Forelimb muscle (tissue), 1 donor: ENCODE measurements at places on chromosomes 6 and 20.

- DNase-seq, result no peak
Measured at GRCh38 chr20:1242530-1242929, 16.7 kb downstream of the RAD21L1 start.

DNA sequence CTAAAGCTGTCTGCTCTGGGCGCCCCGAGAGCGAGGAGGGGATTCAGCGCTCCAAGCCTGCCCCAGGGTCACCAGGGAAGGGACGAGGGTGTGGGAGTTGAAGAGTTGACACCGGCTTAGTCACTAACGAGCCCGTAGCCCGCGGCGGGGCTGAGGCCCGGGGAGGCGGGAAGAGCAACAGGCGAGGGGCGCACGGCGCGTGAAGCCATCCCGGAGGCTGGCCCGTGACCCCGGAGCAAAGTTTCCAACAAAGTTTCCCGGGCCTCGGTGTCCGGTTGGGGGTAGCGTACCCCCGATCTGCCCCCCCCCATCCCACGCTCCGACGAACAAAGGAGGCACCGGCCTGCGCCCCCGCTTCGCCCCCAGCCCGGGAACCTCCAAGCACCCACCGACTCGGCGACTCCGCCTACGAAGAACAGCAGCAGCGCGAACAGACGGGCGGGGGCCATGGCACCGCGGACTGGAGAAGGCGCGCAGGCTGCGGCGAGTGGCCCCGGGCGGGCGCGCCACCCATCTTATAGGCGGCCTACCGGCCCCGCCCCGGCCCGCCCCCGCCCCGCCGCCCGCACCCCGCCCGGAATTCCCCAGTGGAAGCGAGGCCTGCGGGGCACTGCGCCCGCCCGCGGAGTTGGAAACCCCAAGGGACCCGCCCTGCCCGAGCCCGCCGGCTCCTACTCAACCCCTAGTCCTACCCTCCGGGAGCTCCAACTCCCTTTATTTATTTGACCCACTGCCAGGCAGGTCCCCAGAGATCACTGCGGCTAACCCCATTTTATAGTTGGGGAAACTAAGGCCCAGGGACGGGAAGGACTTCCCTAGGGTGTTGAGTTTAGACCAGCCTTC, at the start of gene SDC4:
TSS of gene SDC4 (minus strand) at position 489 of the 843 bp plus-strand sequence. CDS start at position 449, 40 bp downstream.
- DNase-seq, result no peak

- DNase-seq, result peak; percentile 78
Measured at GRCh38 chr6:152648105-152648504, 10.9 kb upstream of the SYNE1 start.

GRCh38 chr6:140364916-140365315, 990.5 kb upstream of the CITED2 start:
- no peak for DNase-seq

GRCh38 chr6:124099520-124099919, 295.9 kb downstream of the NKAIN2 start:
- no peak for DNase-seq

GRCh38 chr20:35652641-35653429, 11.9 kb downstream of the CPNE1 start:
- DNase-seq, result no peak

- no peak for DNase-seq
Measured at GRCh38 chr6:166908811-166909210, 47.5 kb downstream of the RNASET2 start.

DNA sequence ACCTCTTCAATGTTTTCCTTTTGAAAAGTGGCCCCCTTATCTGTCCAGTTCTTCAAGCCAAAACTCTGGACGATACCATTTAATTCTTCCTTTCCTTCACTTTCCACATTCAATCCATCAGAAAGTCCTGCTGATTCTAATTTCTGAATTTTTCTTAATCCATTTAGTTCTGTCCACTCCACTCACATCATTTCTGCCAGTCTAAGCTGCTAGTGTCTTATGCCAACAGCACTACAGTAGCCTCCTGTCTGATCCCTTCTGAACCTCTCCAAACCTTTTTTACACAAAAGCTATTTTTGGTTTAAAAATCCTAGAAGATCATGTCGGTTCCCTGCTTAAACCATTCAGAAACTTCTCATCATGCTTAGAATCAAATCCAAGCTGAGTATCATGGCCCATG, 24.5 kb upstream of the SNAP25 start:
- no peak for DNase-seq

DNA sequence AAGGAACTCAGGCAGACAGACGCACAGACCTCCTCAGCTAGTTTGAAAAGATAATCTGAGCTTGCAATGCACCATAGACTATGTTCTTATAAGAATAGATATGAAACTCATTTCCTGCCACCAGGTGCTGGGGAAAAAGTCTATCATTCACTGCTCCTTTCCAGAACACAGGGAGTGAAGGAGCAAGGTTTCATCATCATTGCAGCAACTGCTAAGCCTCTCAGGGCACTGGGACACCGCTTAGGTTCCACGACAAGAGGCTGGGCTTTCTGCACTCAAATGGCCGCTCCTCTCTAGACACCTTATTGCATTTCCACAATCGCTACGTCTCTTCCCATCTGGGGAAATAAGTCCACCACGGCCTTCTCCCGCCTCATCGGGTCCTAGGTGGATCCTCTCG, 418.5 kb upstream of the JARID2 start:
- DNase-seq, result no peak
